ENCODE measurements at places on chromosomes 12 and 14.

- DNase-seq = no peak
Measured at GRCh38 chr12:2957816-2958431, 1.3 kb upstream of the TEAD4 start.

- no peak for DNase-seq
Measured at GRCh38 chr12:14373217-14373616, 7.7 kb downstream of the ATF7IP start.

- DNase-seq = peak; percentile 56
Measured at GRCh38 chr14:54366736-54367735, 29.8 kb upstream of the CDKN3 start.

DNA sequence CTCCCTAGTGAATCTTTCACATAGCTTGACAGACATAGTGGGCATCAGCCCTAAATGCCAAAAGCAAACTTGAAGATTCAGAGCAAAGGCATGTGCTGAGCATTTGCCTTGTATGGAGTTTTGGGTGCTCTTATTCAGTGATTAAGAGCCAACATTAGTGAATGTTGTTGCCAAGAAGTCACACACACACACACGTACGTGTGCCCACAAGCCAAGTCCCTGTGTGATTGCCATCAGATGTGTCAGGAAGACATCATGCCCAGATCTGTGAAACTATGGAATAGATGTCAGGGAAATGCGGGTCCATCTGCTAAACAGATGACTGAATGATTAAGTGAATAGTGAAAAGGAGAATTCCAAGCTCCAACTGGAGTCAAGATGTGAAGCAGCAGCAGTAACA is 149.0 kb downstream of the AKAP6 start:
- DNase-seq = no peak

DNA sequence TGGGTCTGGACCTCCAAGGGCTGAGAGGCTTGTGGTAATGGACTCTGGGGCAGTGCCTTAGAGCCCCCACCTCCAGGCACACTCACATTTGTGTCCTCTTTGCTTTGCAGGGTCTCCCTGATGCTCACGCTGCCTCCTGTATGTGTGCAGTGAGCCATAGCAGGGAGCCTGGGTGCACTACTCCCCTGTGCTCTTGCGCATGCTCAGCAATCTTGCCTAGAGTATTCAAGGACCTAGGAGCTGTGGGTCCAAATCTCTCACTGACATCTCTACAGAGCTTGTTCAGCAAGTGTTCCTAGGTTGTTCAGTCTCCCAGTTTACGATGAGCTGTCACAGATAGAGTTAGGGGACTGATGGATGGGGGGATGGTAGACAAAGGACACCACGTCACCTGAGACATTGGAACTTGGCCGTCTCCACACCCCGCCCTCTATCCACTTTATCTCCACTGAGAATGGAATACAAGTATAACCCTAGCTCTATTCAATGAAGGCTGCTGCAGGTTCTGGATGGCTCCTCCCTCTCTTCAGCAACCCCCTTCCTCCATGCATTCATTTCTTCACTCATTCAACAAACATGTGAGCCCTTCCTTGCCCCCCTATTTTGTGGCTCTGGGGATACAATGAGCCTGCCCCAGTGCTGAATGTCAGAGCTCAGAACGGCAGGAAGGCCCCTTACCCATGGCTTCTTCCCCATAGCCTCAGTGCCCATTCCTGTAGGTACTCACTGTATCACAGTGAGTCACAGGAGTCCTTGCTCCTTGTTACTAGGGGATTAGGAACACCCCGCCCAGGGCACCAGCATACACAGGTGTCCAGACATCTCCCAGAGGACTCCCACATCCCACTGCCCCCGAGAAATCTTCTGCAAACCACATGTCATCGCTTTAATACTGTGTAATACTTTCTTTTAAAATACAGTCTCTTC is 31.2 kb downstream of the FIGNL2 start:
- no peak for DNase-seq

DNA sequence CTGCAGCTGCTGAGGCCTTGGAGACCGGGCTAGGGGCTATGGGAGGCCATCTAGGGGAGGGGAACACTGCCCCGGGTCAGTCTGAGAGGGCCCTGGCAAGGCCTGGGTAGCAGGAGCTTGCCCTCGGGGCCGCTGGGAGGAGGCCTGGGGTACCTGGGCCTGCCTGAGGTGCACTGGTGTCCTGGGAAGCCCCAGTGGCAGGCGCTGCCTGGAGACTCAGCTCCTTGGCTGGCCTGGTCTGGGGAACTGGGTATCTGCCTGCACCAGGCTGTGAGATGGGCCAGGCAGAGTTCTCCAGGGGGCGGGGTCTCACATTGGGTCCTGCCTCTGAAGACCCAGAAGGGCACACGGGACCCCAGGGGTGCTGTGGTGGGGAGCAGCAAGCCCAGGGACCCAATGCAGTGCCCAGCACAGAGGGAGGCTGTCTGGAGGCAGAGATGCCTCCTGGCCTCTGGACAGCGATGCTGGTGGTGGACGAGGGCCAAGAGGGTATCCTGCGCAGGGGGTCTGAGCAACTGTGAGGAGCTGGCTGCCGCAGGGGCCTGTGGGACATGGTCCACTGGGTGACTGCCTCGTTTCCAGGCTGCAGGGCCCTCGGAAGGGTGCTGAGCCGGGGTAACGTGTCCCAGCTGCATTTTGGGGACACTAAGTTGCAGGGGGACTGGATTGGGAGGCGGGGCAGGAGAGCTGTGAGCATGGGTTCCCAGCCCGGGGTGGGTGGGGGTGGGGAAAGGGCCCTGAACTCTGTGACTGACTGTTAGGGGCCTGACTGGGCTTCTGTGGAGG is 7.4 kb upstream of the MTA1 start:
- DNase-seq = no peak

- no peak for DNase-seq
Measured at GRCh38 chr12:92608151-92609091, 94.4 kb upstream of the PLEKHG7 start.

- DNase-seq = no peak
Measured at GRCh38 chr12:94152292-94153078, 4.1 kb downstream of the PLXNC1 start.

DNA sequence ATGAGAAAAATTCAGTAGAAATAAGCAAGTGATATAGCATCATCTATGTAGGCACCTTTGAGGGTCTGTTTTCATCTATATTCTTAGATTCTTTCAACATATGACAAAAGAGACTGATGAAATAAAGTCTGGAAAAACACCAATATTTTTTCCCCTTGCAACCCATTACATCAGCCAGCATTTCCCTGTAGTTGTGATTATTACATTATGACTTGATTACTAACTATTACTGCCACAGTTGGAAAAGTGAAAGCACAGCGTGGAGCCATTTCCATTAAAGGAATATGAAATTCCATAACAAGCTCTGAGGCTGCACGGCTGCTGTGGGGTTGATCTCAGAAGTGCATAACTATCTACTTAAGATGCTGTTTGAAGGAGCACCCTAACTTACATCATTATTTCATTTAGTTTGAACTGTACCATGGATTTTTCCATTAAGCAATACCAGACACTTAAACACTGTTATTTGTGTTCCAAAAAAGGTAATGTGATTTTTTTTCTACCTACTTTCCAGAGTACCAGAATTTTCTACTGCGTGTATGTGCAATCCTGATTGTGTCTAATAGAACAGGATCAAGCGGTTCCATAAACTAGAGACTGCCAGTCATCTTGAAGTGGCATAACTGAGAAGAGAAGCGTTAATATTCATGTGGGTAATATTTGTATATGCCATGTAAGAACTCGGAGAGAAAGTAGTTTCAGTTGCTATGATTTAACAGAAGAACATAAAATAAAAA is 405.5 kb downstream of the MDGA2 start:
- DNase-seq = no peak

- no peak for DNase-seq
Measured at GRCh38 chr12:92486443-92487137, 216.2 kb upstream of the PLEKHG7 start.

- DNase-seq = no peak
Measured at GRCh38 chr14:27528328-27528727, 930.5 kb upstream of the NOVA1 start.

DNA sequence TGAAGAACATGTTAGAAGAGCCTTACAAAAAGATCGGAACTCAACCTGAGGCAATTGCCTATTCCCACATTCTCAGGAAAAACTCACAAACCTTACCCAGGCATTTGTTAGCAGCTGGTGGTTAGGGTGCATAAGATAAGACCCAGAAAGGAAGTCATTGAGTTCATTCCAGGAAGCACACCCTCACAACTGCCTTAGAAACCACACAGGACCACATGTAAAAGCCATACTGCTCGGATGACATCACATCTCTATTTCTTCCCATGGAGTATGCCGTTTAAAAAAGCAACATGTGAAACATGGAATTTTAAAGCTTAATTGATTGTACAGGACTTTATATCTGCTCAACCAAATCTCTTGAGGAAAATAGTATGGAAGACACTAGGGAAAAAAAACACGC is 411.2 kb downstream of the DAD1 start:
- no peak for DNase-seq

DNA sequence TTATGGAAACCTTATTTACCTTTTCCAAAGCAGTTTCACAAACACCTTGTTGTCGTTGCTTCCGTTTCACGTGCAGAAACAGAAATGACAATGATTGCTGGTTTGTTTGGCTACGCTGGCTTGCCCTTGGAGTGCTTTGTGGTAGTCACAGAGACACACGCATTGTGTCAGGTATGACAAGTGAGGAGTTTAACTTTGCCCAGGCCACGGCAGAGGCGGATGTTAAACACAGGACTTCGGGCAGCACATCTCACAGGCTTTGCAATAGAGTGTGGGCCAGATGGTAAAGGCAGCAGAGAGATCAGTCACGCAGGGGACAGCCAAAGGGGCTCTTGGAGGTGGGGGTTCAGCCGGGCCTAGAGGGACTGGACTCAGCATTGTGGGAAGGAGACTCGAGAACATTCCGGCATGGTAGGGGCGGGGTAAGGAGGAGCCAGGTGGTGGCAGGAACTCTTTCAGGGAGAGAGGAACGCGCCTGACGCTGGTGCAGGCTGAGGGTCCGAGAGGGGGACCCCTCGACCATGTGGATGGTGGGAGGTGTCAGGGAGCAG is 59.8 kb upstream of the KCNA1 start:
- DNase-seq = no peak

- DNase-seq = no peak
Measured at GRCh38 chr12:5808981-5809380, 136.1 kb downstream of the ANO2 start.

DNA sequence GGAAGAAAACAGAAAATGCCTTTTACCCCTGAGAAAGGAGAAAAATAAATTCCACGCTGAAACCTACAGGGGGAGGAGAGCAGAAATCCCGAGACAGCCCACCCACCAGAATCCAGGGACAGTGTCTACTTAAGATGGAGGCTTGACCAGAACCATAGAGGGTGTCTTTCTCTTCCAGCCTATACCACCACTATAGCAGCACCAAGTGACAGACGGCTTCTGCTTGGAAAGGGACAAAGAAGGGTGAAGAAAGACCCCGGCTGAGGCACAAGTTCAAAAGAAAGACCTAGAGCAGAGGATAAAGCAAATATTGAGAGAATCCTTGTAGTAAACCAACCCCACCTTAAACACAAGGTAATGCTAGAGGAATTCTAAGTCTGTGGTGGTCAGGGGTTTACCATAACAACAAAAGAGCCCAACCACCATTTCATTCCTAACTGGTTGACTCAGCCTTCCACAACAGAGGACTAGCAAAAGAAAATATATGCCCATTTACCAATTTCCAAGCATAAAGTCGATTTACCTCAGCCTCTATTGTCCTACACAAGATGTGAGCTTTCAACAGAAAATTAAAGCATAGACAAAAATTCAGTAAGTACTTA is 105.3 kb upstream of the FOXG1 start:
- no peak for DNase-seq

- no peak for DNase-seq
Measured at GRCh38 chr14:55051165-55051422, 353 bp upstream of the MAPK1IP1L start.

- no peak for DNase-seq
Measured at GRCh38 chr12:9118158-9118557, 2.4 kb upstream of the A2M start.

GRCh38 chr12:47742253-47742825 is 16.3 kb downstream of the RAPGEF3 start:
- no peak for DNase-seq

DNA sequence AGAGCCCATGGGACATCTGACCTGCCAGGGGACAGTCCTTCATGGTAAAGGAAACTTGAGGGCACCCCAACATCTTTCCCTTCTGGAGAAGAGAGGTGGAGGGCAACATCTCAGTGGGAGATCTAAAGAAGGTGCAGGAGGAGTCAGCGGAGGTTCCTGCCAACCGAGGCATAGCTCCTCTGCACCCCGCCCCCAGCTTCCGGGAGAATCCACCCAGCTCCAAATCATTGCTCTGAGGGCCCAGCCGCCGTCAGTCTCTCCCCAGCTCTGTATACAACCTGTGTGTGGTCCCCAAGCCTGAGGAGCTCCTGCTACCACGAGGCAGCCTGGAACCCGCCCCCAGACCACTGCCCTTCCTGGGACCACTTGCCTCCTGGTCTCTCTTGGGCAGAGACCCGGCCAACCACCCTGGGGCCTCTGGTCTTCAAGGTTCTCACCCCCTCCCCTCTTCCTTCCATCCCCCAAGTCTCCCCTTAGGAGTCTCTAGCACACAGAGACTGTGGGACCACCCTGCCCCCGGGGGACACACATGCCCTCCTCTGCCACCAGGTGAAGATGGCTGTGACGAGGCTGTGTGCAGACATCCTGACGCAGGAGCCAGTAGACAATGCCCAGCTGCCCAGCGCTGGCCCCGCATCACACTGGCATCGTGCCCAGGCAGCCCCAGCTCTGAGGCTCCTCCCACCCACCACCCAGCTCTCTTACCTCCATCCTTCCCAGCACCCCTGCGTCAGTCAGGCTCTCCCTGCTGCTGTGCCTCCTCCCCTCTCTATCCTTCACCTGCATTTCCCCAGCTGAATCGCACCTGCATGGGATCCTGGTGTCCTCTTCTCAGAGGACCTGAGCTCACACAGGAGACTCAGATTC is 13.0 kb upstream of the NUDT14 start:
- DNase-seq = no peak

- DNase-seq = no peak
Measured at GRCh38 chr14:97581016-97581415, 783.8 kb downstream of the VRK1 start.

DNA sequence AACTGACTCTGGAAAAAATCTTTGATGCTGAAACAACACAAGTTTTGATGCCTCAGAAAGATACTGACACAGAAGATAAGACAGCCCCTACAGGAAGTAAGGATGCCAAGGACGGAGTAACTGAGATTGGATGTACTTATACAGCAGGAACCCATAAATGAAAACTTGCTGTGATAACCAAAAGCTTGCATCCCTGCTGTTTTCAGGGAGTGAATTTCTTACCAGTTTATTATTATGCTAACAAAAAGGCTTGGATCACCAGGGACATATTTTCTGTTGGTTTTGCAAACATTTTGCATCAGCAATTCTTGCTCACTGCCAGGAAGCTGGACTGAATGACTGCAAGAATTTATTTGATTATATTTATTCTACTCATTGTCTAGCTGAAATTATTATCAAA is 197.7 kb downstream of the NAV3 start:
- DNase-seq = no peak

- no peak for DNase-seq
Measured at GRCh38 chr12:58341791-58342190, 400.4 kb downstream of the ATP23 start.

Data from posterior cingulate gyrus (tissue), 11 donors.